GM04504 (cell line): ENCODE measurements at places on chromosomes 4 and X.
A peak's percentile ranks its signal among the peaks of the same experiment; 100 is the strongest.

DNA sequence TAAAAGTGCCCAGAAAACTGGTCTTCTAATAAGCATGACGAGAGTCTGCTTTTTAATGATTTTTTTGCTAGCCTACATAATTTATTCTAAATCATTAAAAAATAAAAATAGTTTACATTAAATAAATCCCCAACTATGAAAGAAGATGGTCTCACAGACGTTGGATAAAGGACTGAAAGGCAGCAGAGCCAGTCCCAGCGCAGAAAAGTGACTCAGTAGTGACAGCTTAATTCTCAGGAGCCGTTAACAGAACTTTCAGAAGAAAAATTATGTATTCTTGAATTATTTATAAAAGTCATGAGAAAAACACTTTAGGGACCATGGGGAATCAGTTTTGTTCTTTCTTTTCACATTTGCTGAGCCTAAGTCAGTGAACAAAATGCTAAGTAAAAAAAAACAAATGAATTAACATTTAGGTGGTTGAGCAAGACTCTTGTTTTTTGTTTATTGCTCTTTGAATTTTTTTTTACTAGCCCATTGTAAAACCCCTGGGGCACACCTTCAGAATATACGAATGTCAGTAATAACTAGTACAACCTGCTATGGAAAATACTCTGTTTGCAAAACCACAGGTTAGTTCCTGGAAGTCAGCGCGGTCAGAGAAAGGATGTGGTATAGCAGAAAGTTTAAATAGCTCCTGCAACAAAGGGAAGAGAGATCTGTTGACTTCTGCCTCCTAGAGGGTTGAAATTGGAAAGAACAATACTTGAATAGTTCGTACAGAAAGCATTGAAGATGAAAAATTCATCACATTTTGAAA is 50.4 kb upstream of the CCDC160 start:
- DNase-seq = no peak

DNA sequence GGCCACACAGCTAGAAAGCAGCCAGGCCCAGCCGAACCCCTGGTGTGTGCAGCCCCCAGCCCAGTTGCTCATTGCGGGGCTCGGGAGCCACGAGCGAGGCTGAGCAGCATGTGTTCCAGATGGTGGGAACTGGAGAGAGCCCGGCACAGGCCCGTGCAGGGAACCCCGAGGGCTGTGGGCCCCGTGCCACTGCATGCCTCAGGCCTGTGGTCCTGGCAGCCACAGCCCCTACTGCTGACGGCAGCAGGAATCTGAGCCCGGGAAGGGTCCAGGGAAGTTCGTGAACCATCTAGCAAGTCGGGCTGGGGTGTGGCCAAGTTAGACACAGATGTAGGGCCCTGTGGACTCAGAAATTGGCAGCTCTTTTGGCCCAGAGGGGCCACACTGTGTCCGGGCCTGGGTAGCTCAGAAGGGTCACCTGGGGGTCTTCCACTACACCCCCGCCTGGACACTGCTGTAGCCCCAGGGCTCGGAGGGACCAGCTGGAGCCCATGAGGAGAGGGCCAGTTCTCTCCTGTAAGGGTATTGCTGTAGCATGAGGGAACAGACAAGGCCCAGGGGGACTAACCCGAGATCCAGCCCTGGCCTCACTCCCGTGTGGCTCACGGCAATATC is 12.1 kb downstream of the HTRA3 start:
- peak; percentile 74 for DNase-seq

DNA sequence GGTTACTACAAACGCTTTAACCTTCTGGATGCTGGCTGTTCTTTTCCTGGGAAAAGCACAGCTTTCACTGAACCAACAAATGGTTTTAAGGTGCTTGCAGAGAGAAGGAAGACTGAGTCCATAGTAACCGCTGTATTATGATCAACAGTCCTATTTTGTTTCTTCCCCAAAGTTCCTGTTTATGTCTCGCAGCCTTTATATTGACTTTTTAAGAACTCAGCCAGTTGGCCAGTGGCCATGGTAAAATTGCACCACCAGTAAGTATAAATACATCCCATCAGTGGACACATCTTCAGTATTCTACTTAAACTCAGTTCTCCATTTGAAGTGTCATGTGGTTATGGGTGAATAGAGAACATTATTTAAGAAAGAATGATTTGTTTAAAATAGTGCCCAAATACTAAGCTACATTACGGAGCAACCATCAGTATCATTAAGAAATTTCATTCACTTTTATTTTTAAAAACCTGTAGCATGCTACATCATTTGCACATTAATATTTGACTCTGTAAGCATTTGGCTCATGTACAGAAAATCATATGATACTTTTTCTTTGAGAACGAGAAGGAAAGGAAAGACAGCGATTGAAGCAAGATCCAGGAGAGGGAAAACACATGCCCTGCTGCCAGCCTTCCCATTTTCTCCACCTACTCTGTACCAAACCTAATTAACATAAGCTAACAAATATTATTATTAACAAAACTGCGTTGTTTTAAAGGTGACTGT is 287.0 kb downstream of the ARHGAP24 start:
- no peak for DNase-seq

DNA sequence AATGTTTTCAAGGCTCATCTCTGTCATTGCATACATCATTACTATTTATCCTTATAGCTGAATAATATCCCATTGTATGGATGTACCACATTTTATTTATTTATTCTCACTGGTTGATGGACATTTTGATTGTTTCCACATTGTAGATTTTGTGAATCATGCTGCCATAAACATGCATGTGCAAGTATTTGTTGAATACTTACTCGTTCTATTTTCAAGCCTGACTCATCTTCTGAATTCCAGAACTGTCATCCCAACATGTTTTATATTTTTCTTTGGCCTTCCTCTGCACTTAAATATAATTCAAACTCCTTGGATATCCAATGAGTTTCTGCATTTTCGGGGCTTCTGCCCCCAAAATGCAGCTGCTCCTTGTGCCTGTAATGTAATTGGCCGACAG is 77.6 kb downstream of the MXRA5 start:
- DNase-seq = peak; percentile 69

DNA sequence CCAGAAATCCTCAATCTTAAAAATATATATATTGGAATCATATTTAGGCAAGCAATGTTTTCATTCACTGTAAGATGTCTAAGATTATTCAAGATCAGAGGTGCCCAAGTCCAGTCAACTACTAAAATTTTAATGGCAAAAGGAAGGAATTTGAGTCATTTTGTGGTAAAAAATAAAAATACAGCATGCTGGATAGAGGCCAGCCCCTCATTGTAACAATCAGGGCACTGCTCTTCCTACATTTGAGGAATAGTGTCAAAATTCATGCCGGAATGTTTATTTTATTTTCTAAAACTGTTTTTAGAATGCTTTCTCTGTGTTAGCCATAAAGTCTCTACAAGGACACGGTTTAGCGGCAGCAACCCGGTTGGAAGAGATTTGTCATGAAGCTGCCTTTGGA is 49.9 kb upstream of the SRD5A3 start:
- DNase-seq = no peak

- no peak for DNase-seq
These were observed 46.0 kb upstream of the C1QTNF7 start for GRCh38 chr4:15381806-15382338.

DNA sequence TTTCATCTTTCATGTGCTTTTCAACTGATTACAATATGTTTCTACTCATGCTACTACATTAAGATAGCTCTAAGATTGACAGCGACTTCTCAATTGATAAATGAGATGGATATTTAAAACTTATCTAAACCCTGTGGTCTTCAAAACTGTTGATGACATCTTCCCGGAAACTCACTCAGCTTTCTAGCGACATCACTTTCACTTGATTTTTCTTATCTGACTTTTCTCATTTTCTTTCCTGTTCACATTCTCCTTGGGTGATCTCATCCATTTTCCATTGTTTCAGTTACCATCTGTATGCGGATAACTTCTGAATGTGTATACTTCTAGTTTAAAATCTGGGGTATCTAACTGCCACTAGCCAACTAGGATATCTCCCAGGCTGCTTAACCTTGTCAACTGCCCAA is 3.1 kb downstream of the POLR2B start:
- DNase-seq = no peak

- DNase-seq = no peak
These were observed 38.9 kb upstream of the PLAC8 start for GRCh38 chr4:83153417-83153816.

DNA sequence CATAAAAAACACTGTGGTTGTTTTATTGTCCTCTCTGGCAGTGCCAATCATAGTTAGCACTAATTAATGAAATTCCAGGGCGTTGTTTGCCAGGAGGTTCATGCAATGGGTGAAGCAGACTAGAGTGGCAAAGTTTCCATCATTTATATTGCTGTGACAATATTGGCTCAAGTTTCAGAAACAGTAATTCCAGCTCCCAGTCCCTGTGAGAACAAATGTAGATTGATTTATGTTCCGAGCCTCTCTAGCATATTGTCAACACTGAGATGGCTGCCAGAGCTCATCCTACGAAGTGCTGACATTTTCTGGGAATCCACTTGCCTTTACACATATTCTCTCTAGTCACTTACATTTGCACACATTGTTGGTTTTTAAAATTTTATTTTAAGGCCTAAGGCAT is 440.0 kb upstream of the IGFBP7 start:
- no peak for DNase-seq

DNA sequence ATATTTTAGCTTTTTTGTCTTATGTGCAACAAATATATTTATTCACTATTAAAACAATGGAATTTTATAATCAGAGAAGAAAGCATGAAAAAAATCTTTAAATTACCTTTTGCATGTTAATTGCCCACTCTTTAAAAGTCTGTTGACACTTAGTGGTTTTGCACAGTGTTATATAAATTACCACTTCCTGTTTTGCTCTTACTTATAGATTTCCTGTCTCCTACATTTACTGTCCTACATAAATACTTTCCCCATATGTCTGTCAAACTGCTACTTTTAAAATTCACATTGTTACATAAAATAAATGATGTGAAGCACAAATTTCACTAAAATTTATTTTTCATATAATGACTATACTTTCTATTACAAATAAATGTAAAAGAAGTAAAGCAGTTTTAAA is 161.1 kb upstream of the NDST4 start:
- DNase-seq = no peak

GRCh38 chr4:86640469-86640868 is 46.4 kb downstream of the PTPN13 start:
- no peak for DNase-seq

DNA sequence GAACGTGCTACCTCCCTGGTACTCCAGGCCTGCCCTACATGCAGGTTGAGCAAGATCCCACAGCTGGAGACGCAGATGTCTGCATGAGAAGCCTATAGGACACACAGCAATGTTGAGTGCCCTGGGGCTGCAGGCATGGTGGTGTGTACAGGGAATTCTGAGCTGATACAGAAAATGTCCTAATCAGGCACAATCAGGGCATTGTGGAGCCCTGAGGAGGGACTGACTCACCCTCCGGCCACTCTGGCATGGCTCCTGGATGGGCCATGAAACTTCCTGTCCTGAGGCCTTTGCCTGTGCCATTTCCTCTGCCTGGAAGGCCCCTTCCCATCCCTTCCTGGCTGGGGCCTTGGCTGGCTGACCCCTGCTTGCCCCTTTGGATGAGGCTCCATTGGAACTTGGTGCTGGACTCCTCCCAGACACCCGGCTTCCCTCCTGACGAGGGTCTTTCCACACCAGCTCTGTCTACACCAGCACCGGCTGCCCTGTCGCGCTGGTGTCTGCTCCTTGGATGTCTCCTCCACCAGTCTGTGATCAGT is 16.7 kb upstream of the AFAP1 start:
- peak; percentile 50 for DNase-seq

DNA sequence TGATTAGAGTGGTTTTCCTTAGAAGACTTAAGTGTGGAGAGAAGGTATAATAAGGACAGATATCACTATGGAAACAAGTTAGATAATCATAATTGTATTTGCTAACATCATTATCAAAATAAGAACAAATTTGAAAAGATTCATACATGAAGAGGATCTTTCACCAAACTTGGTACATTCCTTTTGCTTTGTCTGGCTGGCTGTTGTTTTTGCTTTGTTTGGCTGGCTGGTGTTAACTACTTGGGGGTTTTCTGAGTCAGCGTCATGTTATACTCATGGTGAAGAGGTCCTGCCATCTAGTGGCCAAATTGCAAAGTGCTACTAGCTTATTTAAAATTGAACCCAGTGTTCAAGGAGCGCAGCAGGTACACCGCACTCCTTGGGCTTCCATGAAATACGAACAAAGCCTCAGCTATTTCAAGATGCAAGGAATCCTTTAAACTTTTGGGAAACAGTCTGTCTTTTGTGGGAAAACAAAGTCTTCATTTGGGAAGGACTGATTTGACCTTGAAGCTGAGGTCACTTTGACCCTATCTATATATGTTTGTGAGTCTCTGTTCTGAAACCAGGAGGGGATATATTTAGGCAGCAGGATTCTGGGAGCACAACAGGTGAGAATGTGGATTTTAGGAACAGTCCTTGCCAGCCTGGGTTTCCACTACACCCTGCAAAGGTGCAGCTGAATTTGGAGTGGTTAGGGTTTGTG is 129.7 kb downstream of the PLS3 start:
- peak; percentile 57 for DNase-seq

DNA sequence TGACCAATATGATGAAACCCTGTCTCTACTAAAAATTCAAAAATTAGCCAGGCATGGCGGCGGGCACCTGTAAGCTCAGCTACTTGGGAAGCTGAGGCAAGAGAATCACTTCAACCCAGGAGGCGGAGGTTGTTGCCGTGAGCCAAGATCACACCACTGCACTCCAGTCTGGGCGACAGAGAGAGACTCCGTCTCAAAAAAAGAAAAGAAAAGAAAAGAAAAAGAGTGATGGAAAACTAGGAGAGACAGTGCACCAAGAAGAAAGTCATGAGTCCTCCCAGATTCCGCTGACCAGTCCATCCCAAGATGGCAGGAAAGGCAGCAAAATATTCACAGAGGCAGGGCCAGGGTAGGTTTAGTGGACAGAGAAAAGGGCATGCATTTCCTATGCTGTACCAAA is 226.9 kb downstream of the ASMT start:
- no peak for DNase-seq

DNA sequence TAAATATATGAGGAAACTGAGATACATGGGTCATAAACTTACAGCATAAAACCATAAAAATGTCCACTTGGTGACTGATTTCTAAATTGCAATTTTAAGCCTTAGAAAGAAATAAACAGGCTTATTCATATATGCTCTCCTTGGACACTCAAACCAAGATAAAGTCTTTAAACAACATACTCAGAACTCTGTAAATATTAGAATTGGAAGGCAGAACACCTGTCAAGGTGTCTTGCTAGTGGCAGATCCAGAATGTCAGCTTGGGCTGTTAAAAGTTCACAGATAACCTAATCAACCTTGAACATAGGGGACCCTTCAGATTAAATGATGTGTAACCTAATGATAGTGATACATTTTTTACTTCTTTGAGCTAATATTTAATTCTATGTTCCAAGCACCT is 208.1 kb upstream of the ARSJ start:
- DNase-seq = no peak

- no peak for DNase-seq
These were observed 62.7 kb upstream of the SCML1 start for GRCh38 chrX:17674601-17675000.

DNA sequence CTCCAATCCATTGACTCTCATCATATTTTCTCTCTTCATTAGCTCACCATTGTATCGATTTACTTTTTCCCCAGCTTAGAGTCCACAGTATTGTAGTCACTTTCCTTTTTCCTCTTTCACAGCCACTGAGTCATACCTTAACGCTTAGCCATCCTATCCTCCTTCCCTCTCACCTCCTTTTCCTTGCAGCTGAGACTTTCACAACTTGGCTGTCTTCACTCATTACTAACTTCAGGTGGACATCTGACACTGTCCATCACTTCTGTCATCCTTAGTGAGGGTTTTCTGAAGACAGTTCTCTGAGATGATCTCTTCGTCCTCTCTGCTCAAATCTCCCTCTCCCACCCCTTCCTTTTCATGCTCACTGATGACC is 70.5 kb upstream of the ESX1 start:
- DNase-seq = no peak
